ENCODE measurements at places on chromosomes 7 and 10. TPM values are rescaled to one million over a fixed set of nuclear protein-coding genes. Genes with fewer than 3 reads are reported as not detected.

DNA sequence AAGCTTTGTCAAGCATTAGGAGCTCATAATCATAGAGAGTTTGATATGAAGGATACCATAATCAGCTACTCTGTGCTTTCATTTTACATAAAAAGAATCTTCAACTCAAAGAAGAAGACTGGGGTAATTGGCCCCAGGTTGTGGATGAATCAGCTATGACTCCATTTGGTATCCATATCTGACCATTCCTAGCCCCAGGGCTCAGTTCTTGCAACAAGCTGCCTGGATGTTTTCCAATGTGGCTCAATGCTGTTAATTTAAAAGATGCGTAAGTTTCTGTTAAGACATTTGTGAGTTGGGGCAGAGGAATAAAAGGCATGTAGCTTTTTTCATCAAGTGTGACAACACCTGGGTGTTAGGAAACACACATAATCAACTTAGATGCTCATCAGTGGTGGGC is 951.1 kb downstream of the NRG3 start:
- DNase-seq: no peak

DNA sequence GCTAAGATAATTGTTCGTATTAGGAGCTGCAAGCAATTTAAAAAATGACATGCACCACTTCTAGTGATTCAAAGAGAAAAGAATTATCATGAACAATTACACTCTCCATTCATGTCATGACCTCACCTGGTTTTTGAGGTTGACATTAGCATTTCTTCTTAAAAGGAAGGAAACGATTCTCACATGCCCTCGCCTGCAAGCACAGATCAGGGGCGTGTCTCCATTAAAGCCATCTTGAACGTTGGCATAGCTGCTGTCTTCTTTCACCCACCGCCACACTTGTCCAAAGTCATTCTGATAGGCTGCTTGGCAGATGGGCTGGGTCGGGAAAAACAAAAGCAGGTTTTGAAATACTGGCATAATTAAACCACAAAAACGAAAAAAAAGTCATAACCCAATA is 19.9 kb downstream of the ANKRD22 start:
- no peak for DNase-seq

GRCh38 chr7:13321316-13321715 is 633.9 kb downstream of the ARL4A start:
- no peak for DNase-seq

- no peak for DNase-seq
Measured at GRCh38 chr7:15685358-15686294, 857 bp downstream of the MEOX2 start.

DNA sequence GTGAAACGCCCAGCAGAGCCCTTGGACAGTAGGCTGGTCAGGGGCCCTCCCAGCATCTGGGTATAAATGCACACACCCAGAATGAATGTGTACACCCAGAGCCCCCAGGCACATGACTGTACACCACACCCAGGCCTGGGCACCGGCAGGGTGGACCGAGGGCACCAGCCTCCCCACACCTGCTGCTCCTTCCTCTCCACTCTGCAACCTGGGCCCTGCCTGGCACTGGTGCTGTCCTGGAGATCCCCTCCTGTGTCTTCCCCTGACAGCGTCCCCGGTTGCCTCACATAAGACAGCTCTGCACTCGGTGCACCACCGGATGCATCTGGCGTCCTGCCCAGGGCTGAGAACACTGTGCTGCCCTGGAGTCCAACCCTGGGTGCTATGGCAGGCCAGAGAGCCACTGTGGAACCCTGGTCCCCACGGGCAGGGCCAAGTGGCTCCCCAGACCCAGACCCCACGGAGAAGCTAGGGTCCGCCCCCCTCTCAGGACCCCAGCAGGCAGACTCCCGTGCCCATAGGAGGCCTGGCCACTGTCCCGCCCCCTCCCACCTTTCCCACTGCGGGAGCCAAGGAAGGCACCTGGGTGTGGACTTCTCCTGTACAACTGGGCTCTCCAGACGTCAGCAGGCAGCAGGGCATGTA is 6.6 kb downstream of the RASGEF1A start:
- no peak for DNase-seq

DNA sequence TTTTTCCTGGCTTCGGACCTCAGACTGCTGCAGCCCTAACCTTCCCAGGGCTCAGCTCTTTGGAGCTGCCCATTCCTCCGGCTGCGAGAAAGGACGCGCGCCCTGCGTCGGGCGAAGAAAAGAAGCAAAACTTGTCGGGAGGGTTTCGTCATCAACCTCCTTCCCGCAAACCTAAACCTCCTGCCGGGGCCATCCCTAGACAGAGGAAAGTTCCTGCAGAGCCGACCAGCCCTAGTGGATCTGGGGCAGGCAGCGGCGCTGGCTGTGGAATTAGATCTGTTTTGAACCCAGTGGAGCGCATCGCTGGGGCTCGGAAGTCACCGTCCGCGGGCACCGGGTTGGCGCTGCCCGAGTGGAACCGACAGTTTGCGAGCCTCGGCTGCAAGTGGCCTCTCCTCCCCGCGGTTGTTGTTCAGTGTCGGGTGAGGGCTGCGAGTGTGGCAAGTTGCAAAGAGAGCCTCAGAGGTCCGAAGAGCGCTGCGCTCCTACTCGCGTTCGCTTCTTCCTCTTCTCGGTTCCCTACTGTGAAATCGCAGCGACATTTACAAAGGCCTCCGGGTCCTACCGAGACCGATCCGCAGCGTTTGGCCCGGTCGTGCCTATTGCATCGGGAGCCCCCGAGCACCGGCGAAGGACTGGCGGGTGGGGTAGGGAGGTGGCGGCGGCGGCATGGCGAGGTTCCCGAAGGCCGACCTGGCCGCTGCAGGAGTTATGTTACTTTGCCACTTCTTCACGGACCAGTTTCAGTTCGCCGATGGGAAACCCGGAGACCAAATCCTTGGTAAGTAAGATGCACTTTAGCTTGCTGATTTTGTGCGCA is at the start of gene PLXDC2:
Gene PLXDC2, plus strand, starts transcription at position 22 of the 820 bp plus-strand sequence.
- peak; percentile 66 for DNase-seq

GRCh38 chr10:128573986-128574385 is 447.8 kb upstream of the MKI67 start:
- DNase-seq: no peak

DNA sequence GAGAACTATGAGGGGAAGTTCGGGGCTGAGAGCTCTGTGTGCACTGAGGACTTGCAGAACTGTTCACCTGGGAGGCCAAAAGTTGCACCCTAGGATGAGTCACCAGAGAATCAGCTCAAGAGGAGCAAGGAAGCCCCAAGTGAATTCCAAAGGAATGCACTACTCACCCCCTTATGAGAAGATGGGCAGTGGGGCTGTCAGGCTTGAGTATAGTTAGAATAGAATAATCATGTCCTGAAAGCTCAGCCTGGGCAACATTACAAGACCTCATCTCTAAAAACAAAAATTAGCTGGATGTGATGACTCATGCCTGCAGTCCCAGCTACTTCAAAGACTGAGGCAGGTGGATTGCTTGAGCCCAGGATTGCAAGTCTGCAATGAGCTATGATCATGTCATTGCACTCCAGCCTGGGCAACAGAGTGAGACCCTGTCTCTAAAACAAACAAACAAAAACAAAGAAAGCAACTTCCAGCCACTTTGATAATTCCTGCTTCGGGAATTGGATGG is 30.0 kb downstream of the MAP3K8 start:
- DNase-seq: no peak

DNA sequence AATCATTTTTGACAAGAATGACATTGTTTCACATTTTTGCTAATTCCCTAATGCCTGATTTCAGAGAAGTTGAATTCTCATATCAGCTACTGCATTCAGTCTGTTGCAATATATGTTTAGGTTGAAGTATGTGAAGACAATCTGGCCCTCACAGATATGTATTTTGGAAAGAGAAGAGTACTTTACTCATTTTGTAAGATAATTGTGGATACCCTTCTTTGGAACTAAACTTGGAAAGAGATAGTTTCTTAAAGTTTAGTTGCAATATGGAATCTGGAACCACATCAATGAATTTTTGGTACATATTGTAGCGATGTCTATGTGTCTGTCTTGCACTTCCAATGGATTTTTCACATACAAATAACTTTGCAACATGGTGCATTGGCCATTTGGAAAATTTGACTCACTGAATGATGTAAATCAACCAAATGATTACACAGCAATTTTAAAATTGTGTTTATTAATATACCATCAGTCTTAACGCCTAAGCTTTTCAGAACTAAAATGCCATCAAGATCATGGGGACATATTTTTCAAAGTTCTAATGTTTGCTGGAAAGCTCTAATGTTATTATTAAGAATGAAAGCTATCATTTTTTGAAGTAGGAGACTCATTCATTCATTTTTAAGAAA is 39.3 kb upstream of the TMEM26 start:
- no peak for DNase-seq

- DNase-seq: no peak
Measured at GRCh38 chr7:89549768-89550167, 604.5 kb upstream of the STEAP1 start.

GRCh38 chr7:137446025-137446424 is 102.5 kb upstream of the PTN start:
- peak; percentile 77 for DNase-seq

GRCh38 chr7:41313171-41313570 is 389.7 kb downstream of the INHBA start:
- no peak for DNase-seq

DNA sequence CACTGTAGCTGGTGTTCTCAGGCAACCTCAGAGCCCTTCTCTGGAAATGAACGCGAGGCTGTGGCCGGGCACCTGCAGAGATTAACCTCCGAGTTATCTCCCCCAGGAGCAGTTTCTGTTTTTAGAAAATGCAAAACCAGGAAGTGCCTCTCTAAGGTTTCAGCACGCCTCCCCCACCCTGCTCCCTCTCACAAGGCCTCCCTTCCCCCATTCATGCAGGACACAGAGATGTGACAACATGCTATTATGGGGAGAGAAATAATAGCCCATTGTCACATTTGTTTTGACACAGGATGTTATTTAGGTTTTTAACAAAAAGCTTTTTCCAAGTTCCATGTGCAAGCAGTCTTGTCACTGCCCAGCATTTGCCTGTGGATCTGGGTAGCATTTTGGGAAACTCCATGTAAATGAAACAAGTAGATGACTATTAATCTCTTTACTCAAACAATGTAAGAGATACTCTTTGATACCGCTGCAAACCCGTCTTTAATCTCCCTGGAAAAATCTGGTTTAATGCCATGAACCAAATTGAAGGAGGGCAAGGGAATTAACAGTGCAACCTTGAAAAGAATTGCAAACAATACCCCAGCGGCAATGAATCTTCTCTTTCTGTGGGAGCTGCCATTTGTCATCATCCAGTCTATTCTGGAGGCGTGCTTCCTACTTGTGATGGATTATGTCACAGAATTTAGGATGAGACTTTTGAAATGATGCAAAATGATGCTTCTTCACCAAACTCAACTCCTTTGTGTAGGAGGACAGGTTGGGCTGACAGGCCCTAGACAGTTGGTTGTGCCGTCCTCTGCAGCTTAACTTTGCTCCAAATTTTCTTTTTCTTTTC is 86.5 kb upstream of the NMT2 start:
- no peak for DNase-seq

TMEM229A gene
- 0.09 TPM for polyA plus RNA-seq

CUBN gene
- 3.3 TPM for polyA plus RNA-seq

OR2A42 gene
- 0.53 TPM for polyA plus RNA-seq

NPFFR1 gene
- polyA plus RNA-seq: 0.09 TPM

AOC1 gene
- polyA plus RNA-seq: 0.08 TPM

UNCX gene
- polyA plus RNA-seq: not detected

OPN1SW gene
- polyA plus RNA-seq: 2.2 TPM
